Renal cortical epithelial cell (primary cell): ENCODE measurements at places on chromosomes 7 and 10. TPM values are rescaled to one million over a fixed set of nuclear protein-coding genes. Genes with fewer than 3 reads are reported as not detected.

Gene SLC26A5
- total RNA-seq = not detected in 2 replicates

Gene SPDYE16
- total RNA-seq = 0.25 TPM in 1 of 2 replicates, not detected in the other

Gene PDLIM1
- 19.4 and 45.8 TPM in 2 replicates for total RNA-seq

Gene JAKMIP3
- 0.10 TPM in 1 of 2 replicates, not detected in the other for total RNA-seq

Gene IQUB
- total RNA-seq = 0.69 and 5.5 TPM in 2 replicates

Gene TAS2R41
- total RNA-seq = not detected in 2 replicates

Gene DDX21
- 107 and 153 TPM in 2 replicates for total RNA-seq

Gene CNPY1
- total RNA-seq = not detected in 2 replicates

Gene EPO
- total RNA-seq = not detected in 2 replicates

Gene GPR15LG
- 6.8 and 46.5 TPM in 2 replicates for total RNA-seq

Gene IFIT1B
- total RNA-seq = not detected in 2 replicates

Gene LAMB4
- 0.17 and 0.65 TPM in 2 replicates for total RNA-seq

Gene NEUROG3
- total RNA-seq = not detected in 2 replicates

Gene BRI3
- 24.8 and 30.8 TPM in 2 replicates for total RNA-seq

Gene WEE2
- total RNA-seq = under 0.01 TPM in 1 of 2 replicates, not detected in the other

Gene SH3PXD2A
- total RNA-seq = 1.7 and 8.2 TPM in 2 replicates

Gene MUC12
- total RNA-seq = not detected in 2 replicates

Gene ZNF503
- 5.2 and 21.7 TPM in 2 replicates for total RNA-seq

Gene OR2A5
- total RNA-seq = not detected in 2 replicates

Gene RTKN2
- total RNA-seq = 3.4 and 4.7 TPM in 2 replicates

Gene CPA5
- total RNA-seq = not detected in 2 replicates

Gene ABCA13
- total RNA-seq = 0.45 and 0.87 TPM in 2 replicates

Gene TSPAN15
- total RNA-seq = 56.6 and 63.0 TPM in 2 replicates

Gene PPP1R17
- total RNA-seq = not detected in 2 replicates

Gene SPDYE6
- total RNA-seq = not detected in 2 replicates

Gene USP6NL
- 13.7 and 19.4 TPM in 2 replicates for total RNA-seq

Gene TTYH3
- 52.4 and 163 TPM in 2 replicates for total RNA-seq

Gene TYSND1
- total RNA-seq = 12.2 and 15.6 TPM in 2 replicates

Gene BMPR1A
- 57.0 and 92.9 TPM in 2 replicates for total RNA-seq

Gene GJC3
- total RNA-seq = not detected in 2 replicates

Gene TMEM236
- 0.10 TPM in 1 of 2 replicates, not detected in the other for total RNA-seq

Gene NUTM2B
- 0.85 TPM in 1 of 2 replicates, not detected in the other for total RNA-seq

Gene FZD1
- 8.0 and 20.6 TPM in 2 replicates for total RNA-seq

Gene CPEB3
- 0.69 and 1.8 TPM in 2 replicates for total RNA-seq

Gene THSD7A
- total RNA-seq = 1.6 and 2.5 TPM in 2 replicates

Gene UBE3C
- 102 and 153 TPM in 2 replicates for total RNA-seq

Gene RBP4
- total RNA-seq = 2.1 and 5.8 TPM in 2 replicates

Gene ACSM6
- 0.10 TPM in 1 of 2 replicates, not detected in the other for total RNA-seq

Gene RELN
- total RNA-seq = 3.0 and 4.8 TPM in 2 replicates

Gene PSD
- 0.17 and 3.5 TPM in 2 replicates for total RNA-seq

Gene EBLN1
- not detected in 2 replicates for total RNA-seq

Gene TSPAN33
- 12.0 and 22.7 TPM in 2 replicates for total RNA-seq

Gene IRF5
- 5.4 and 7.7 TPM in 2 replicates for total RNA-seq

Gene PON1
- not detected in 2 replicates for total RNA-seq

Gene PPP1R3A
- total RNA-seq = not detected in 2 replicates

Gene PRR15
- 10.6 and 11.2 TPM in 2 replicates for total RNA-seq

Gene ODAD2
- 1.2 and 4.7 TPM in 2 replicates for total RNA-seq

Gene CUTC
- total RNA-seq = 24.3 and 25.1 TPM in 2 replicates

Gene PLEKHS1
- total RNA-seq = under 0.01 and 0.45 TPM in 2 replicates

Gene ERVW-1
- not detected in 2 replicates for total RNA-seq

Gene MMD2
- not detected in 2 replicates for total RNA-seq

Gene TLX1
- not detected in 2 replicates for total RNA-seq

Gene ITPRID1
- total RNA-seq = not detected in 2 replicates

Gene CLRN3
- 0.65 TPM in 1 of 2 replicates, not detected in the other for total RNA-seq

Gene GBX1
- total RNA-seq = not detected in 2 replicates

Gene SFTPA1
- not detected in 2 replicates for total RNA-seq

Gene FFAR4
- total RNA-seq = not detected in 2 replicates

Gene LIPF
- not detected in 2 replicates for total RNA-seq

Gene CUZD1
- 0.69 and 1.2 TPM in 2 replicates for total RNA-seq
